ENCODE measurements at places on chromosomes 13 and 19.

DNA sequence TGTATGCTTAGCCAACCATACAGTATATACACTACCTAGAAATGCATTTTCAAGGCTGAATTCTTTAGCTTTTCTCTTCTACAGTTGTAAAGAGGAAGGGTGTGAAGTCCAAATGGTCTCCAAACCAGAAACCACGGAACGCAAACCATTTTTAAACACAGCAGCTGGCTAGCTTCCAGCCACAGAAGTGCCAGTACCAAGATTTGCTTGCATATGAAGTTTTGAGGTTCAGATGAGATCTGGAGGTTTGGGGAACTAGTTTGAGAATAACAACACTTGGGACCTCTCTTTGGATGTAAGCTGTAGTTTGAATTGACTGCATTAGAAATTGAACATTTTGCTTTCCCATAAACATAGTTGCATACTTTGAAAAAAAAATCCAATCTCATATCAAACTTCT lies 1243.5 kb downstream of the EFNB2 start:
- no peak for DNase-seq

GRCh38 chr19:42335374-42335936 lies 10.0 kb downstream of the MEGF8 start:
- no peak for DNase-seq

GRCh38 chr19:3968556-3969434 lies 2.1 kb downstream of the DAPK3 start:
- peak; percentile 100 for DNase-seq

GRCh38 chr19:12545267-12545666 lies 6.0 kb downstream of the ZNF564 start:
- no peak for DNase-seq

- no peak for DNase-seq
These were observed 8.0 kb downstream of the SSBP4 start for GRCh38 chr19:18427080-18427742.

- DNase-seq = no peak
These were observed 3.4 kb upstream of the URAD start for GRCh38 chr13:27991881-27992280.

DNA sequence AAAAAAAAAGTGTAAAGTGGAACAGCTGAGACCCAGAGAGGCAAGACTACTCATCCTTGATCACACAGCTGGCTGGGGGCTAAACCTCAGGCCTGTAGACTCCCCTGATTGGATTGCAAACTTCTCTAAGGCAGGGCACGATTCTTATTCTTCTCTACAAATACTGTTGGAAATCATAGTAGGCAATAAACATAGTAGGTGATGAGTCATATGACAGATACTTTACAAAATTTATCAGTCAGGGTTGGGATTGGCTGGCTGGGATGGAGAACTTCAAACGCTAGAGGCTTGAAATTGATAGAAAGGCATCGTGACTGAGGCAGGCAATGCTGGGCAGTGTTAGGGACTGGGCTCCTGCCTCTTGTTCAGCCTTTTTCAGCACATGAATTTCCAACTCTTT lies 5.9 kb upstream of the MATK start:
- no peak for DNase-seq

DNA sequence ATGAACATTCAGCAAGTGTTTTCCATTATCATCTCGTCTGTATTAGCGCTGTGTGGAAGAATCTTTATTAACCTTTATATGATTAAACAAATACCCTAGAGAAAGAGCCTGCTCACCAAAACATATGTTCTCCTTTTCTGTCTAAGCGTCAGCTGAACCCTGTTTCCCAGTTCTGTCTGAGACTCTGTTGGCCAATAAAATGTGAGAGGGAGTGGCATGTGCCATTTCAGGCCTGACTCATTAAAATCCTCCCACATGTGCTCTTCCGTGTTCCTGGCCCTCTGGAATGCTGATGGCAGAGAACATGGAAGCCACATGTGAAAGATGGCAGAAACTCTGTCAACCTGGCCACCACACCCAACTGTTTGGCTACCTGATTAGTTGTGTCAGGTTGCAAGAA lies 181.9 kb upstream of the EDNRB start:
- no peak for DNase-seq

- peak; percentile 18 for DNase-seq
These were observed 24.9 kb downstream of the RCBTB1 start for GRCh38 chr13:49560270-49561061.

DNA sequence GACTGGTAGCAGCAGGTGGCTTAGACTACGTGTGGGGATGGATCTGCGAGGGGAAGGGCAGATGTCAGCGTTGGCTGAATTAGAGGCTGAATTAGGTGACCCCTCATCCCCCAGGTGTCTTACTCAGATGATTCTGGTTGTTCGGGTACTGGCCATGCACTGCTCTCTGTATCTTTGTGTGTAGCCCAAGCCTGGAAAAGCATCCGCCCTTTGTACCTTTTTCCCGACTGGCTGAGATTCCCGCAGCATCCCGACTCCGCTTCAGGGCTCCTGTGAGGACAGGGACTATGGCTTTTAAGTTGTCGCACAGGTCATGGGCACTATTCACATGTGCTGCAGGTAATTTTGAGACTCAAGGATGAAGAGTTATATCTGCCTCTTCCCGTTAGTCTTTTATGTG lies 7.2 kb downstream of the TFDP1 start:
- DNase-seq = no peak

Data from fibroblast of skin of scalp (primary cell).